ENCODE measurements at places on chromosomes 3 and 15.

DNA sequence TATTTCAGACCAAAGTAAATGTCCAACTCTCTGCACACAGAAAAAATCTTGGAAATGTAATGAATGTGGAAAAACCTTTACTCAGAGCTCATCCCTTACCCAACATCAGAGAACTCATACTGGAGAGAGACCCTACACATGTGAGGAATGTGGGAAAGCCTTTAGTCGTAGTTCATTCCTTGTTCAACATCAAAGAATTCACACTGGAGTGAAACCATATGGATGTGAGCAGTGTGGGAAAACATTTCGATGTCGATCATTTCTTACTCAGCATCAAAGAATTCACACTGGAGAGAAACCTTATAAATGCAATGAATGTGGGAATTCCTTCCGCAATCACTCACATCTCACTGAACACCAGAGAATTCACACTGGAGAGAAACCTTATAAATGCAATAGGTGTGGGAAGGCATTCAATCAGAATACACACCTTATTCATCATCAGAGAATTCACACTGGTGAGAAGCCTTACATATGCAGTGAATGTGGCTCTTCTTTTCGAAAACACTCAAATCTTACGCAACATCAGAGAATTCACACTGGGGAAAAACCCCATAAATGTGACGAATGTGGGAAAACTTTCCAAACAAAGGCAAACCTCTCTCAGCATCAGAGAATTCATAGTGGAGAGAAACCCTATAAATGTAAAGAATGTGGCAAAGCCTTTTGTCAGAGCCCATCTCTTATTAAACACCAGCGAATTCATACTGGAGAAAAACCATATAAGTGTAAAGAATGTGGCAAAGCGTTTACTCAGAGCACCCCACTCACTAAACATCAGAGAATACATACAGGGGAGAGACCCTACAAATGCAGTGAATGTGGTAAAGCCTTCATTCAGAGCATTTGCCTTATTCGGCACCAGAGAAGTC is 8.0 kb upstream of the ZNF501 start:
- DNase-seq: no peak

DNA sequence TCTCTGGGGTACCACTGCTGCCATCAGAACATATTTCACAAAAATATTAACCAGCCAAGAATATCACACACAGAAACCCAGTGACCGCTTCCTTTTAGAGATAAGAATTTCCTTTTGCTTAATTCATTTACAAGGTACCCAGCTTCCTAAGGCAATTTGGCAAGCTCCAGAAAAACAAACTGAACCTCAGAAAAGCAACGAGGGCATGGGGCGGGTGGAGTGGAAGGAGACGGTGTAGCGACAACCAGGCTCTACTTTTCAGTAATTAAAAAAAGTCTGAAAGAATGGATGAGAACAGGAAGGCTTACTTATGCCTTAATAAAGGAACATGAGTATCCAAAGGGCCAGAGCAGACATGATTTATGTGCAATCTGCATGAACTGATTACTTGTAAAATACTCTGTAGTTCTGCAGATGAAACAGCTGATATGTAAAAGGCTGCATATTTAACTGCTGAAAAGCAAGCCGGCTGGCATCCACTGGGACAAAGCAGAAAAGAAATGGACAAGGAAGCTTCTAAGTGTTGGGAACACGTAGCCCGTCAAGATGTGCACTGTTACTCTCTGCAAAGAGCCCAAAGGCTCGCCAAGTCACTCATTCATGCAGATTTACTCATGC is 18.6 kb downstream of the RFTN1 start:
- DNase-seq: no peak

DNA sequence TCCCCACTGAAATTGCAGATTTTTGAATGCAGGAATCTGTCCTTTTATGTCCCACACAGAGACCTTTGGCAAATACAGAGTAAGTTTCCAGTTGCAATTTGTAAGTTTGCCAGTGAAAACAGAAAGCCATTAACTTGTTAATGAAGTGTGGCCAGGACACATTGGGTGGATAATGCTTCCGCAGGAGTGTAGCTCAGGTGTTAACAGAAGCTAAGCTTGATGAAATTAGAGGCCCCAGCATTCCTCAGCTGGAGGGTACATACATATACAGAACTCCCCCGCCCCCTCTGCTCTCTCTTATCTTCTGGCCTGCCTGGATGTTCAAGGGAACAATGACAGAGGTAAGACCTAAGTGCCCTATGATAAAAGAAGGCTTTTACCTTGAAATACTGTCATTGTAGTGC is 8.1 kb upstream of the LRRC2 start:
- DNase-seq: no peak

DNA sequence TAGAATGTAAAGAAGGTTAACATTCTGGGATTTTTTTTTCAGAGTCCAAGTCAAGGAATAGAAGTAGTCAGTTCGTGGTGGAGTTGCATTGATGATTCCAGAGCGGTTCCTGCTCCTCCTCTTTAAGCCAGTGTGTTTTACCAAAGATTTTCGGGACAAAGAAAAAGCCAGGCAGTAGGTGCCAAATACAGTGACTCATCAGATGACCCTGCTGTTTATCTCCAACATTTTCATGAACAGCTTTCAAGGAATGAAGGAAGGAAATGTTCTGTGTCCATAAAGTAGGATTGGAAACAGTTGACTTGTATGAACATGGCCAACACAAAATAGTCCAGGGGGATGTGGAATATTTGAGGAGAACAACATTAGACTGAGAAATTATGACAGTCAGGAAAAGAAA is 142.4 kb upstream of the TMC3 start:
- DNase-seq: no peak

- DNase-seq: no peak
Observed at GRCh38 chr3:18423401-18424212, 1.5 kb downstream of the SATB1 start.

GRCh38 chr3:63015614-63016309 is 140.5 kb upstream of the CADPS start:
- no peak for DNase-seq

DNA sequence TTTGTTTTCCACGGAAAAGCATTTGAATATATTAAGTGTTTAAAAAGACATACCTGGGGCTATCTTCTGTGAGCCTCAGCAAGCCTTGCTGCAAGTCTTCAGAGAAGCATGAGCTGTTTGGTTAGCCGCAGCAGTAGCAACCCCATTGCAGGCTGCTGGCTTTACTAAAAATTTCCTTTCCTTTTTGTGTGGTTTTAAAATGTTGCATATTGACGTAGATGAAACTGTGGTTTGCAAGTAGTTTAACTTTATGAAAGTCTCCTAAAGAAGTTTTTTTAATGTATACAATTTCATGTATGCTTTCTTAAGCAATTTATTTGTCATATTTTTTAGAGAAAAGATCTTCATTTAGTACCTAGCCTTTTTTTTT is at the start of gene GPR171:
TSS of gene GPR171 (minus strand) at position 166 of the 370 bp plus-strand sequence. CDS start 3,830 bp downstream, outside the sequence.
- no peak for DNase-seq

DNA sequence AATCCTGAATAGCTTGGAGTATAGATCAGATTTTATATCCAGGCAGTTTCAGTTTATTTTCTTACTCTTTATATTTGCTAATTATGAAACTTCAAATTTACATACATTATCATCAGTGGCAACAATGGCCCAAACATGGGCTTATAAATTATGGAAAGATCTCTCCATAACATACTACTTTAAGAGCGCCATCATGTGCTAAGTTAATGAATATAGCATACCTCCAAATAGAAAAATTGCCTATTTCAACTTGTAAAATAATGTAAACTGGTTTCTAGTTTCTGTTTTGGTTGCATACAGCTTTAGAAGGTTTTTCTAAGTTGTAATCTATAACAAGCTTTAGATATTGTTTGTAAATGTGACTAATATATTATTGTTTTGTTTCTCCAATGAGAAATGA is 531.3 kb upstream of the UBE2E2 start:
- no peak for DNase-seq

DNA sequence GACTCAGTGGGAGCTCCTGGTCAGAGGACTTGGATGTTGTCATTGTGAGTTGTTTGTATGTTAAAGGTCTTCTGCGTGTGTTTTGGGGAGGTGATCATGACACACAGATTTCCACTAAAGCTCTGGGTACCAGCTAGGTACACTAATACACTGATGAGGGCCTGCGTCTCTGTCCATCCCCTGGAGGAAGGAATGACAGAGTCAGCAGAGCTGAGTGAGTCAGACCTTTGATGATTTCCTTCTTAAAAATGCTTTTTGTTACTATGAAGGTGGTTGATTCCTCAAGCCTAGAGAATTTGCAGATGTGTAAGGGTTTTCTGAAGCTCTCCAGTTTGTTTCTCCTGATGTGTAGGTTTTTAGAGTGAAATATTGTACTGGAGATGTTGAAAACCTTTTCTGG is 424.1 kb upstream of the TPM1 start:
- no peak for DNase-seq

GRCh38 chr3:81808900-81809299 is 47.5 kb upstream of the GBE1 start:
- DNase-seq: no peak

GRCh38 chr3:177760803-177761202 is 563.5 kb upstream of the TBL1XR1 start:
- DNase-seq: no peak

- no peak for DNase-seq
Observed at GRCh38 chr3:9135930-9136525, 113.4 kb downstream of the SRGAP3 start.

DNA sequence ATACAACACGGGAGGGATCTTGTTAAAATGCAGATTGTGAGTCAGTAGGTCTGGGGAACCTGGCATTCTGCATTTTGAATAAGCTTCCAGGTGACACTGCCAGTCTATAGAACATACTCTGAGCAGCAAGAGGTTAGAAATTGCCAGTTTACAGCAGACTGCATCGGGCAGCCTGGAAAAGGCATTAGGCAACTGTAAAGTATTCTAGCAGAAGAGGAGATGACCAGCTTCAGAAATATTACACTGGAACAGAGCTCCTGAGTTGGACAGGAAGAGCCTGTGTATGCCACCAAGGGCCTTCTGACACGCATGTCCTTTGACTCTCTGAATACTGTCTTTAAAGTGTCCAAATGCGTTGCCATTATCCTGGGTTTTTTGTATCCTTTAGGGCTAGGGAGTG is 2.5 kb upstream of the ACAN start:
- DNase-seq: no peak

DNA sequence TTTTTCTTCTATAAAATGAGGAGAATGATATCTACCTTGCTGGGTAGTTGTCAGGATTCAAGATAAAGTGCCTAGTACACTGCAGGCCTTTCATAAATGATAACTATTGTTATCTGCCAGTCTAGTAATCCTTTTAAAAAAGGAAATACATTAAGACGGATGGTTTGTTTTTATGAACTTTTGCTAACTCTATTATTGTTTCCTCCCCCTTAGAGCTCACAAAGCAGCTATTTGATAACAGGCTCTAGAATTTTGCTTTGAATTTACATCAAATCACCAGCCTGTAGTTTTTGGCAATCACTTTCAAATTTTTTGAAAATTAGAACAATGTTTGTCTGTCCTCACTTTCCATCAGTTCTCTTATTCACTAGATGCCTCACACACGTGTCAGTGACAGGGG is 39.8 kb downstream of the BLM start:
- no peak for DNase-seq

DNA sequence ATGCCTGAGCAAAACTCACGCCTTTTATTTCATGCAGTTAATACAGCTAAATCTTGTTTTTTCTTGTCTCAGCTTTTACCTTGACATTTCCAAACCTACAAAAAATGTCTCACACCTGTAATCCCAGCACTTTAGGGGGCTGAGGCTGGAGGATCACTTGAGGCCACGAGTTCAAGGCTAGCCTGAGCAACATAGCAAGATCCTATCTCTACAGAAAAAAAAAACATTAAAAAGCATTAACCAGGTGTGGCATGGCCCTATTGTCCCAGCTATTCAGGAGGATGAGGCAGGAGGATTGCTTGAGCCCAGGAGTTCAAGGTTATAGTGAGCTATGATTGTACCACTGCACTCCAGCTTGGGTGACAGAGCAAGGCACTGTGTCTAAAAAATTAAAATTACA is 3.9 kb upstream of the TMEM212 start:
- no peak for DNase-seq

DNA sequence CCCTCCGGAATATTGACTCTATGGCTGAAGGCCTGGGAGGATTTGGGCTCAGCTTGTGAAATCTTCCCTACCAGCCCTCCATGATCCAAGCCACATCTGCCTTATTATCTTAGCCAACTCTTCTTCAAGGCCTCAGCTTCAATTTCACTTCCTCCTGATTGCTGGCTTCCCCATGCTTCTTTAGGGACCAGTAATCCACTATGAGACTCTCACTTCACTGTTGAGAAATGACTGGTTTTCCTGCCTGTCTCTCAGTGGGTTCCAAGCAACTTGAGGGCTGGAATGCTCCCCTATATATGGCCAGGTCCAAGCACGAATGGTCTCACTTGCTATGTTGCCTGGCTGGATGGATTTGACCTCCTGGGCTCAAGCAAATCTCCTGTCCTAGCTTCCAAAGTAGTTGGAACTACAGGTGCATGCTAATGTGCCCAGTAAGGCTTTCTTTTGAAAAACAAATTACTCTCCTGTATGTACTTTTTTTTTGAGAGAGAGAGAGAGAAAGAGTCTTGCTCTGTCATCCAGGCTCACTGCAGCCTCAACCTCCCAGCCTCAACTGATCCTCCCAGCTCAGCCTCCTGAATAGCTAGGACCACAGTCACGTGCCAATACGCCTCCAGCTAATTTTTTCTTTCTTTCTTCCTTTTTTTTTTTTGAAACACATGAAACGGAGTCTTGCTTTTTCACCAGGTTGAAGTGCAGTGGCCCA is 7.9 kb upstream of the PIK3CB start:
- no peak for DNase-seq

DNA sequence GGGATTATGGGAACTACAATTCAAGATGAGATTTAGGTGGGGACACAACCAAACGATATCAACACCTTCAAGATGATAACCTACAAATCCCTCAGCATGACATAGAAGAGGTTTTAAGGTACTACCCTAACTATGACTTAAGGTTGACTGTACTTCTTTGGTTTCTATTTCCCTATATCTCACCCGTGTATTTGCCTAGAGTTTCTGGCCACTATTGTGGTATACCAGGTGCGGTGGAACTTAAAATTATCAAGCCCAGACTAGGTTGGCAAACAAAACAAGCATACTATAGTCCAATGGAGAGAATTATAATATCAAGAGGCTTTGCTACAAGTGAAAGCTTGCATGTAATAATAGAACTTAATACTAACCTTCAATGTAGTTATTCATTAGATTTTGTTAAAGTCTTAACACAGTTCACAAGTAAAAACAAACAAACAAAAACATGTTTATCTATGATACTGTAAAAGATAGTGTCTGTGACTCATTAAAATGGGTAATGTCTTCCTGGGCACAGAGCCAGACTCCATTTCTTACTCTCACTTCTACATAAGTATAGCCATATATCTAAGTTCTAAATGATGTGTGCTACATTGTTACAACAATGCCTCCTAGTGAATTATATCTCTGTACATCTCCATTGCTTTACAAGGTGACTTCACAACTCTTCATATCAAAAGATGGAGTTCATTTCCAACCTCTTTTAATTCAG is 479.1 kb downstream of the ZBBX start:
- DNase-seq: no peak

Data from NCI-H1417 treated with DMSO at 0.1 percent for 48 hours (cell line).